ENCODE measurements at places on chromosomes 16 and 17.

- no peak for DNase-seq
These were observed 35.1 kb upstream of the KSR1 start for GRCh38 chr17:27421111-27421510.

DNA sequence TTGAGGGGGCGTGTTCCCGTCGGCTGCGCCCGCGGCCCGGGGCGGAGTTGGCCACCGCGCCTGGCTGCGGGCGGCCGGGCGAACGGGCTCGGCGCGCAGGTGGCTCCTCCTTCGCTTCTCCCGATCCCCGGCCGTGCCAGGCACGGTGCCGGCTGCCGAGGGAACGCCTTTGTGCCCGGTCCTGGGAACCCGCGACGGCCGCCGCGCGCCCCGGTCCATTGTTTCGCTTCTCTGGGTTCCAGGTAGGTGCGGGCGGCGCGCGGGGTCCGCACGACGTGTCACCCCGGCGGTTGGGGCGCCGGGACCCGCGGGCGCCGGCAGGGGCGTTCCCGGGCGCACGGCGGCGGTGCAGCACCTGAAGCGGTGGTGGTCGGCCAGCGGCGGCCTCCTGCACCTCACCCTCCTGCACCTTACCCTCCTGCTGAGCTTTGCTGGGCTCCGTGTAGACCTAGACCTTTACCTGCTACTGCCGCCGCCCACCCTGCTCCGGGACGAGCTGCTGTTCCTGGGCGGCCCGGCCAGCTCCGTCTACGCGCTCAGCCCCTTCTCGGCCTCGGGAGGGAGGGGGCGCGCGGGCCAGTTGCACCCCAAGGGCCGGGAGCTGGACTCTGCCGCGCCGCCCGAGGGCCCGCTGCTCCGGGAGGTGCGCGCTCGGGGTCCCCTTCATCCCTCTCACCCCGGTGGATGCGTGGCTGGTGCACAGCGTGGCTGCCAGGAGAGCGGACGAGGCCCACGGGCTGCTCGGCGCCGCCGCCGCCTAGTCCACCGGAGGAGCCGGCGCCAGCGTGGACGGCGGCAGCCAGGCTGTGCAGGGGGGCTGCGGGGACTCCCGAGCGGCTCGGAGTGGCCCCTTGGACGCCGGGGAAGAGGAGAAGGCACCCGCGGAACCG lies 99.9 kb downstream of the EFCAB13 start:
- peak; percentile 35 for DNase-seq

DNA sequence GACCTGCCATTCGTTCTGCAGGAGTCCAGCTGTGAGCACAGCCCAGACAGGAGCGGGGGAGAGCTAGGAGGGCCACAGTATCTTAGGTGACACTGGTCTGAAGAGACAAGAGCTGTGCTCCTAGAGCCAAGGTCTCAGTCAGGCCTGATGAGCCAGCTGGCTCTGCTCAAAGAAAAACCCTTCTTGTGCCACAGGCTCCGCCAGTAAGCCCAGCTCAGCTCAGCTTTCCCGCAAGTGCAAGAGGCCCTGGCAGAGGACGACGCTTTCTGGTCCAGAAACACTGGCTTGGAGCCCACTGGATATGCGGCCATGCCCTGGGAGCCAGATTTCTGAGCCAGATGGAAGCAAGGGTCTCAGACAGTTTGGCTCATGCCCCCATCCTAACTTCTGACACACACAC lies 23.9 kb downstream of the PEMT start:
- no peak for DNase-seq

GRCh38 chr17:68572138-68572842 lies 28.9 kb downstream of the FAM20A start:
- no peak for DNase-seq

DNA sequence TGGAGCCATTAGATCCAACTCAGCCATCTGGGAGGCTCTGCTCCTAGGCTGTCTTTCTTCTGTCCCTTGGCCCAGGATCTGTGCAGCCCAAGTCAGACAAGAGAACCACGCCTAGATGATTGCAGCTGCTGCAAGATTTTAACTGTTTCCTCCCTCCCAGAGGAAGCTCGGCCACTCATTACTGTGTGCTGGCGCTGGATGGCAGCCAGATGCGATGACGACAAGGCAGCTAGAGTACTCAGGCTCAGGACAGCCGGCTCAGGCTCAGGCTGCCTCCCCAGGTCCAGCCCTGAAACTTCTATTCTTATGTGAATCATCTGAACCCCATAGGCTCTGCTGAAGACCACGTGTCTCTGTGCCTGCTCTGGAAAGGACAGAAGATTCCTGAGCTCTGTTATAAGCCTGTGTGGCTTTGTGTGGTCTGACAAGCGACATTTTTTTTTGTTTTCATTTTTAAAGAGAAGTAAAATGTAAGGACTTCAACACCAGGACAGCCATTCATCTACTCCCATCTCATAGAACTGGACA lies 32.1 kb upstream of the FBXW10B start:
- no peak for DNase-seq

GRCh38 chr16:65863236-65863635 lies 503.3 kb upstream of the CDH5 start:
- no peak for DNase-seq

GRCh38 chr16:12228602-12229499 lies 252.3 kb downstream of the SNX29 start:
- no peak for DNase-seq

GRCh38 chr17:16952401-16952800 lies 19.5 kb downstream of the TNFRSF13B start:
- DNase-seq = no peak

DNA sequence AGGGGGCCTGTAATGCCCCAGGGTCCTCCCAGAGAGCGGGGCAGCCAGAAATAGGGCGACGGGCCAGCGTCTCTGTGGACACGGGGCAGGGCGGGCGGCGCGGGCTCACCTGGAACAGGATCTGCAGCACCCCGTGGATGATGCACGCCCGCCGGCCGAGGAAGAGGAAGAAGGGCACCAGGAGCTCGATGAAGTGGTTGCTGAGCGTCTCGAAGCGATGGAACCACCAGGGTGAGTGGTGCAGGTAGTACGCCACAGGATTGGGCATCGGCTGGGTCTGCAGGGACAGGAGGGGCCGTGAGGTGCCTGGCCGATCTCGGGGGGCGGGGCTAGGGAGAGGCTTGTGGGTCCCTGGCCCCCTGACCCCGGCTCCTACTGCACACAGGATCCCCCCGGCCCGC lies 78.9 kb upstream of the GNG13 start:
- no peak for DNase-seq

DNA sequence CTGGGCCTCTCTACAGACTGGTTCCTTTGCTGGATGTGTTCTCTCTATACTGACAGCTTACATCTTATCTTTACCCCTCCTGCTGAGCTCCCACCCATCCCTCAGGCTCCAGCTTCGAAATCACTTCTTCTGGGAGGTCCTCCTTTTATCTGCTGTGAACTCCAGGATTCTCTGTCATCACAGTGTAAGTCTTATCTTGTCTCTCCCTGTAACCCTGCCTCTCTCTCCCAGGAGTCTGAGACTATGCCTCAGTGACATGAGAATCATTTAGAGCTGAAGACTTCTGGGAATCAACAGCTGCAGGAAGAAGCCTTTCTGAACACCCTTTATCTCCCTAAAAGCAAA lies 148.1 kb upstream of the HS3ST3A1 start:
- DNase-seq = no peak

DNA sequence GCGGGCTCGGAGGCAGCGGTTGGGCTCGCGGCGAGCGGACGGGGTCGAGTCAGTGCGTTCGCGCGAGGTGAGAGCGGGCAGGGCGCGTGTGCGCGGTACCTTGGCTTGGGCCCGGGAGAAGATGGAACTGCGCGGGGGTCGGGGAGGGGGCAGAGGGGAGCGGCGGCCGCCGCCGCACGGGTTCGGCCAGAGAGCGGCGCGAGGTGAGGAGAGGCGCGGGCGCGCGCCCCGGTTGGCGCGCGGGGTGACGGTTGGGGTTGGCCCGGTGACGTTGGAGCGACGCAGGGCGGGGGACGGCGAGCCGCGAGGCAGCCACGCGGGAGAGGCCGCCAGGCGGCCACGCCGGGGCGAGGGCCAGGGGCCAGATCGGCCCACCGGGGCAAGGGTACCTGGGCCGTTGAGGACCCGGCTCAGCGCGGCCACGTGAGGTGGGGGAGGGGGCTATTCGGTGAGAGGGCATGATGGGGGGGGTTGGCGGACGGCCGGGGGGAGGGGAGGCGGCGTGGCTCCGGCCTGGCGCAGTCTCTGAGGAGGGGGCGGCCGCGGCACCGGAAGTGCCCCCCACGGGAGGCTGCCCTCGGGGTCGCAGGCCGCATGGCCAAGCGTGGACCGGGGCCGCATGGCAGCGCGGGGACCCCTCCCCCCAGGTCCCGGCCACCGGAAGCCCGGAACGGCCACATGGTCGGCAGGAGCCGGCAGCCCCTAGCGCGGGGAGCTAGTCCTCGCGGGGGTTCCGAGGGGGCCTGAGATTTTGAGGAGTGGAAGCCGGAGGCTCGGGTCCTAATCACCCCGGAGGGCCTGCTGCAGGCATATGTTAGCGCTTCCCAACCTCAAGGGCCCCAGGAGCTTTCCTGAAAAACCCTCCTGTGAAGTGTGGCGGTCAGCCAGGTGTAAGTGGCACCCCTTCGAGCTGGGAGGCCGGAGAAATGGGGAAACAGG lies 527 bp downstream of the EIF5A start:
- no peak for DNase-seq

GRCh38 chr16:80489173-80489572 lies 51.6 kb upstream of the DYNLRB2 start:
- DNase-seq = no peak

GRCh38 chr17:21269394-21269793 lies 15.1 kb upstream of the MAP2K3 start:
- DNase-seq = no peak

DNA sequence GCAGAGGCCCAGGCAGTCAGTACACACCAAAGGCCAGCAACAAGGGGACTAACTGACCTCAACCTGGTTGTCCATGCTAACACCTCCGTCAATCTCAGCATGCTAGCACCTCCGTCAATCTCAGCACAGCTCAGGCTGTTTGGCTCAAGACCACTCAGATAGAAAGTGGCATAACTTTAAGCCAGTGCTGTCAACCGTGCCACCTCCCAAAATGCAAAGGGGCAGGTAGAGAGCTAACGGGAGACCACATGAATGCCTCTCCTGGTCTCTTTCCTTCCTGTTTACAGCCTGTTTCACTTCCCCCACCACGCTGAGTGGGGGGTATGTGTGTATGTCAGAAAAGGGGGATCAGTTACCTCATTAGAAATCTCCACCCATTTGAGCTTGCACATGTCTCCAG lies 3.3 kb downstream of the UBTF start:
- DNase-seq = peak; percentile 62

DNA sequence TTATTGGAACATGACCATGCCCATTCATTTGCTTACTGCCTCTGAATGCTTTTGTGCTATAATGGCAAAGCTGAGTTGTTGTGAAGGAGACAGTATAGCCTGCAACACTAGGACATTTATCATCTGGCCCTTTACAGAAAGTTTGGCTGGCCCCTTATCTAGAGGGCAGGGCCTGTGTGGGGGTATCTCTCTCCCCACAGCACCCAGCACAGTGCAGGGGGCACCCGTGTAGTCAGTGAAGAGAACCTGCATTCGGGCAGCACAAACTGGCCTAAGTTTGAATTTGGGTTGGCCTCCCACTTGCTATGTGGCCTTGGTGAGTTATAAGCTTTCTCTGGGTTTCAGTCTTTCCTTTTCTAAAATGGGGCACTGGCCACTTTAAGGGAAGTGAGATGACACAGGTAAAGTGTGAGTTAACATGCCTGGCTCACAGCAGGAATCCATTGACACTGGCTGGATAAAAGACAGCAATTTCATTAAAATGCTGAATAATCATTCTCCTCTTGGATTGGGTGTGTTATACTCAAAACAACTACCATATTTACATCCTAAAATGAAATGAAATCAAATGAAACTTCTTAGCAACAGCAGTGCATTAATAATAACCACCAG lies 12.1 kb downstream of the UBE2O start:
- no peak for DNase-seq

DNA sequence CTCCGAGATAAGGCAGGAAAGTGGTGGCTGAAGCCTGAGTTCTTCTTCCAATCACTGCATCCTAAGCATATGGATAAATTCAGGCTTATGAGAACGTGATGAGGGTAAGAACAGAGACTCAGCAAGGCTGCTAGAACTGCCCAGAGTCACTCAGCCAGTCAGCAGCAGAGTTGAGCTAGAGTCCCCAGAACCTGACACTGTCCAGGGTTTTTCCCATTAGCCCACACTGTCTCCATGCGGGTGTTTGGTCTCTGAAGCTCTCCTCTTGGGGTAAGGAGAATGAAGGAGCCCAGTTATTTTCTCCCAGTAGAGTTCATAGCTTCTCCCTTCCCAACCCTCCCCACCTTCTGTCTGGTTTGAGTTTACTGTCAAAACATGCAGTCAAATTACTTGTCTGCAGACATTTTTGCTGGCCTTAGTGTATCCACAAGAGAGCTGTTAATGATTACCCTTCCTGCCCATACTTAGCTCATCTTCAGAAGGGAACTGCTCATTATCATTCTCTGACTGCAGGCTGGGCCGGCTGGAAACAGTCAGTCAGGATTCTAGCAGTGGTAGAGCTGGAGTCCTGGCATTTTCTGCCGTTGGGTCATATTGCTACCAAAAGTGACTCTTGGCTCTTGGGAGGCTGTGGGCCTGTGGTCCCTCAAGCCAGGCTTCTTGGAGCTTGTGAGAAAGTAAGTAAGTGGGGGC lies 460.0 kb downstream of the HS3ST3B1 start:
- no peak for DNase-seq

DNA sequence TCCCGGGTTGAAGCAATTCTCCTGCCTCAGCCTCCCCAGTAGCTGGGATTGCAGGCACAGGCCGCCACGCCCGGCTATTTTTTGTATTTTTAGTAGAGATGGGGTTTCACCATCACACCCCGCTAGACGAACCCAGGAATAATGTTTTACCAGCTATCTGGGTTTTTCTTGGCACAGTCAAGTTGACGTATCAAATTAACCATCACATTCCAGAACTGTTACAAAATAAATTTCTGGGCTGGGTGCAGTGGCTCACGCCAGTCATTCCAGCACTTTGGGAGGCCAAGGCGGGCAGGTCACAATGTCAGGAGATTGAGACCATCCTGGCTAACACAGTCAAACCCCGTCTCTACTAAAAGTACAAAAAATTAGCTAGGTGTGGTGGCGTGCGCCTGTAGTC lies 501.2 kb downstream of the SHISA9 start:
- no peak for DNase-seq

GRCh38 chr17:21098934-21099689 lies 27.7 kb upstream of the DHRS7B start:
- peak; percentile 75 for DNase-seq

DNA sequence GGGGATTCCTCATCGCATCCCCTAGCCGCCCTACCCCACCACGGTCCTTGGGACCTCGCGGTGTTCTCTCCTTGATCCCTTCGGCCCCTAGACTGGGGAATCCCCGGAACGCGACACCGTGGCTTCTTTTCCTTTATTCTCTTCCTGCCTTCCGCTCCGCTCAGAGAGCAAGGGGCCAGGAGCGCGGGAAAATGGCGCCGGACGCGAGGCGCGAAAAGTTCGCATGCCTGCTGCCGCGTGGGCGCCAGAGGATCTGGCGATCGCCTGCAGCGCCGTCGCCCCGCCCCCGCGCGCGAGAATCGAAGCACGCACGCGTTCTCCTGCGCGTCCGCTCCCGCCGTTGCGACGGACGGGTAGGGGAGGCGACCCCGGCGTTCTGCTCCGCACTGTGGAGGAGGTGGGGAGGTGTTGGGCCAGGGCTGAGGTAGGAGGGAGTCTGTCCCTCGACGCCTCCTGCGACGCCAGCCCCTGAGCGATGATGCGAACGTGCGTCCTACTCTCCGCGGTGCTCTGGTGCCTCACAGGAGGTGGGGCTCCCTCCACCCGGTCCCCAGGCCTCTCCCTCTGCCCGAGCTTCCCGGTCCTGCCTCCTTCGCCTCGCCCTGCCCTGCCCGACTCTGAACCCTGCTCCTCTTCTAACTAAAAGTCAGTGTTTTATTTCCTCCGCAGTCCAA lies at the start of gene ZPBP2:
TSS of gene ZPBP2 (plus strand) at position 323 of the 674 bp plus-strand sequence. CDS start at position 476, 153 bp downstream.
- no peak for DNase-seq

GRCh38 chr16:73093146-73094144 lies 45.5 kb upstream of the ZFHX3 start:
- DNase-seq = no peak

GRCh38 chr16:2598723-2599122 lies 60.9 kb downstream of the PDPK1 start:
- no peak for DNase-seq

Data from GM19239 (cell line).